Fibroblast of skin of right quadriceps (primary cell): ENCODE measurements at places on chromosomes 2 and 18.
A peak's percentile ranks its signal among the peaks of the same experiment; 100 is the strongest.

DNA sequence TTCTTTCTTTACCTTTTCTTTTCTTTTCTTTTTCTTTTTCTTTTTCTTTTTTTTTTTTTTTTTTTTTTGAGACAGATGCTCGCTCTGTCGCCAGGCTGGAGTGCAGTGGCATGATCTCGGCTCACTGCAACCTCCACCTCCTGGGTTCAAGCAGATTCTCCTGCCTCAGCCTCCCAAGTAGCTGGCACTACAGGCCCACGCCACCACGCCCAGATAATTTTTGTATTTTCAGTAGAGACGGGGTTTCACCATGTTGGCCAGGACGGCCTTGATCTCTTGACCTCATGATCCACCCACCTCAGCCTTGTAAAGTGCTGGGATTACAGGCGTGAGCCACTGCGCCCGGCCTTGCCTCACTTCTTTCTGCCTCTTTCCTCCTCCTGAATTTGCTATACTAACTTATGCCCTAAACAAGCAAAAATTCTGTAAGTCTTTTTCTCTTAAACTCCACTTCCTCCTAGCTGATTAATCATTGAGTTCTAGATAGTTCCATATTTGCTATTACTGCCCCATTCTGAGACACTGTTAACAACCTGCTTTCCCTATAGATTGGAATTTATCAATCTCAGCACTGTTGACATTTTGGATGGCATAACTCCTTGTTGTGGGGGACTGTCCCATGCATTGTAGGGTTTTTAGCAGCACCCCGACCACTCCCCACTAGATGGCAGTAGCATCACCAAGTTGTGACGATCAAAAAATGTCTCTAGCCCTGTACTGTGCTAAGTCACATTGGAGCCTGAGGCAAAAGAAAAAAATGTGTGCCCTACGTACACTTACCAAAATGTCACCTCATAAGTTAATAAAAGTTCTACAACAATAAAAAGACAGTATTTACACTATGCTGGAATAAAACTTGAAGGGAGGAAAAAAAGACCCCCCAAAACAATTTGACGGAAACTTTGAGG lies 16.4 kb upstream of the THADA start:
- DNase-seq, result peak; percentile 65

DNA sequence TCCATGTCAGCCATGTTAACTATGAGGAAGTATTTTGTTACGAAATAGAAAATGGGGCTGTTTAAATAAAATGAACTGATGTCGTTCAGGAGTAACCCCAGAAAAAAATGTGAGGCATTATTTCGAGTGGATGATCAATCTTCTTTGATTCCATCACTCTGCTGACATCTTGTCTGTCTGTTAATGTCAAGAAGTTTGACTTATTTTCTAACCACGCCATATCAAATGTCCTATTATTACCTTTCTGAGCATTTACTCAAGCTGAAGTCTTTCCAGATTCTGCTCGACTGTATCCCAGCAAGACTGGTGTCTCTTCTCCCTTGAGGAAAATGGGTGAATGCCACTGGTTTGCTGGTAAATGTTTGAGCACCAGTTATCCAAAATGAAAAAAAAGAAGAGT lies 672.9 kb upstream of the SOX11 start:
- DNase-seq, result no peak

DNA sequence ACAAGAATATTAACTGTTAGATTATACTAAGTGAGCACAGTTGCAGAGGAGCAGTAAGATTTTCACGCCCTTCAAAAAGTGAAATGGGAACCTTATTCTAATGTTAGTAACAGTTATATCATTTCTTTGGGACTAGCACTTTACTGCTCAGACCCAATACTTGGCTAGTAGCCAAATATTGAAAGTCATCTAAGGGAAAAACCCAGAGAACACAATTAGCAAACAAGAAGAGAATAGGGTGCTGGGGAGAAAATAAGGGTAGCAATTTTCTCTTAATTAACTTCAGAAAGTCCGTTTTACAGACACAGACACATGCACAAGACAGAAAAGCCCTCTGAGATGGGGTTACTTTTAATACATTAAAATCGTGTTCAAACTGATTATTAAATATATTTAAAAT lies 71.8 kb downstream of the ID2 start:
- no peak for DNase-seq

- peak; percentile 92 for DNase-seq
These were observed 266.8 kb downstream of the ALPK2 start for GRCh38 chr18:58362027-58362575.

GRCh38 chr2:241844066-241844728 lies 14.5 kb downstream of the PDCD1 start:
- DNase-seq, result peak; percentile 48

GRCh38 chr2:88554189-88554588 lies 73.1 kb downstream of the EIF2AK3 start:
- no peak for DNase-seq

DNA sequence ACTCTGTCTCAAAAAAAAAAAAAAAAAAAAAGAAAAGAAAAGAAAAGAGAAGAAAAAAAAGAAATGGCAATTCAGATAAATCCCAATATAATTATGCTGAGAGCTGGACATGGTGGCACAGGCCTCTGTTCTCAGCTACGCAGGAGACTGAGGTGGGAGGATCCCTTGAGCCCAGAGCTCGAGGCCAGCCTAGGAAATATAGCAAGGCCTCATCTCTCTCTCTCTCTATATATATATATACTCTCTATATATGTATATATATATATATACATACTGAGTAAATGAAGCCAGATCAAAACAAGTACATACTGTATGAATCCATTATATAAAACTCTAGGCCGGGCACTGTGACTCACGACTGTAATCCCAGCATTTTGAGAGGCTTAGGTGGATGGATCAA lies 30.6 kb upstream of the MYCN start:
- no peak for DNase-seq

- DNase-seq, result no peak
These were observed 155.3 kb downstream of the BABAM2 start for GRCh38 chr2:28045676-28046351.

GRCh38 chr2:146130290-146130689 lies 1610.4 kb upstream of the ZEB2 start:
- no peak for DNase-seq

DNA sequence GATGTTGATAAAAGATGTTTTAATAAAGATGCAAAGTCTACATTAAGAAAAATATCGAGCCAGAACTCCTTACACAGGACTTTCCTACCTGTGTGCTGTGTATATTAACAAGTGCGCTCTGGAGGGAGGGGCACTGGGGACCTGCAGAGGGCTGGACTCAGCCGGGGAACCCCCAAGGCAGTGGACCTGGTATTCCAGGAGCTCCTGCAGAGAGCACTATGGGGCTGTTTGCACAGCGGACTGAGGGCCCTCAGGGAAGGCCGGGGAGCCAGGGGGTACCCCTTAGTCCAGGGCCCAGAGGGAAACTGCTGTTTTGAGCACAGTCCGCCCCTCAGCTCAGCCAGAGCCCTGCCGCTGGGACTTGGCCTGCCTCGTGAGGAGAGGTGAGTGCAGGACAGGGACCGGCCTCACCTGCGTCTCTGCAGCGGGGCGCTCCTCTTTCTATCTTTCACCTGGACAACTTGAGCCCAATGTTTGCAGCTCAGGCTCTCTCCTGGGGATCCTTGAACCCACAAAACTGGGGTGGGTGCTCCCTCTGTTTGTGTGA lies 168.4 kb downstream of the ARL4C start:
- DNase-seq, result no peak

- DNase-seq, result no peak
These were observed 10.5 kb upstream of the BBS5 start for GRCh38 chr2:169468841-169469240.

DNA sequence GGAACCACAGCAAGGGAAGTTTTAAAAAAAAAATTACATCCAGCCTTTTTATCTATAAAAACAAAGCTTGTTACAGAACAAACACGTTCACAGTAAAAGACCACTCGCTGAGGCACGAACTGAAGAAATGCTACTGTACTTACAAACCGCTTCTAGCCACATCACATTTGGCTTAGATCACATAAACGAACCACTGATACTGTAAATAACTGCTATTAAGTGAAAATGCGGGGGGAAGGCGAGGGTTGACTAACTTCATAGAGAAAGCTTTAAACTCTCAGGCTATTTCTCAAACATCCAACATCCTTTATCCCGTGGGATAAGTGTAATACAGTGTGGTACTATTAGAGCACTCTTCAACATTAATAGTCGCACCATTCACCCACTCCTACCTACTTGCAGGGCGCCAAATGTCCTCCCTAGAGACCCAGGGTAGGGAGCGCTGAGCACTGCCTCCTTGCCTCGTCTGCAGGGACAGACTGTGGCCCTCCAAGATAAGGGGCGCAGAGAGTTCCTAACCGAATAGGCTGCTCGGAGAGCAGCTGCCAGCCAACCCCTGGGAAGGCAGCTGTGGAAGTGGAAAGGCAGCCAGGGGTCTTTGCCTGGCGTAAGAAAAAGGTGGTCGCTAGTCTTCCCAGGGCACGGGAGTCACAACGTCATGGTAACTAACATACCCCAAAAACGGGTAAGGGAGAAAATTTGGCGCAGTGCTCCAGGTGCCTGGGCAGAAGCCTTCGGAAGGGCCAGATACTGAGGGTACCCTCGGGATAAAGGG lies 854 bp downstream of the GPR155 start:
- DNase-seq, result peak; percentile 11

DNA sequence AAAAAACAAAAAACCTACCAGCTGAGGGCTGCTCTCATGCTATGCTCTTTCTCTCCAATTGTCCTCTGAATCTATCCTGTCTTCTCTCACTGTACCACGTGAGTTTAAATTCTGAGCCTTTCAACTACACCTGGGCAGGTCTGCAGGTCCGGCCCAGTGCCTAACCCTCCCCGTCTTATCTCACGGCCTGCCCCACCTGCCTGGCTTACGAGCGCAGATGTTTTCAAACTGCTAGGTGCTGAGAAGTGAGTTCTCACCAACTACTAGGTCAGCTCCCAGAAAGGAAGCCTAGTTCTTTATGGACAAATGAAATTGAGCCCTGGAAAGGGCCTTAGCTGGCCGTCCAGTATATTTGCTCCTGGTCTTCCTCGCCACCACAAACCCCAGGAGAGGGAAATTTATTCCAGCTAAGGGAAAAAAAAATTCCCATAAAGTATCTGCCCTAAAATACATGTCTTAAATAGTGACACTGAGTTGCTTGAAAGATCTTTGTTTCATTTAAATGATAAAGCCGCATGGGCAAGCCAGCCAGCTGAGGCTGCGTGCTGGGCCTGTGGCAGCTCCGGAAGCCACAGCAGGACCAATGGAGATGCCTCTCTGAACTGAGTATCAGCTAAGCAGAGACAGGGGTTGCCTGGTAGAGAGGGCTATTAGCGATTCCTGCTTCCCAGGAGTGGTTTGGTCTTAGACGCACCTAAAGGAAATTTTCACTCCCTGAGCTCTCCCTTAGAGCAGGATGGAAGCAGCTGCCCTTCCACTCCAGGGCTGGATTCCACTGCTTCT lies 92.5 kb upstream of the NCK2 start:
- no peak for DNase-seq

DNA sequence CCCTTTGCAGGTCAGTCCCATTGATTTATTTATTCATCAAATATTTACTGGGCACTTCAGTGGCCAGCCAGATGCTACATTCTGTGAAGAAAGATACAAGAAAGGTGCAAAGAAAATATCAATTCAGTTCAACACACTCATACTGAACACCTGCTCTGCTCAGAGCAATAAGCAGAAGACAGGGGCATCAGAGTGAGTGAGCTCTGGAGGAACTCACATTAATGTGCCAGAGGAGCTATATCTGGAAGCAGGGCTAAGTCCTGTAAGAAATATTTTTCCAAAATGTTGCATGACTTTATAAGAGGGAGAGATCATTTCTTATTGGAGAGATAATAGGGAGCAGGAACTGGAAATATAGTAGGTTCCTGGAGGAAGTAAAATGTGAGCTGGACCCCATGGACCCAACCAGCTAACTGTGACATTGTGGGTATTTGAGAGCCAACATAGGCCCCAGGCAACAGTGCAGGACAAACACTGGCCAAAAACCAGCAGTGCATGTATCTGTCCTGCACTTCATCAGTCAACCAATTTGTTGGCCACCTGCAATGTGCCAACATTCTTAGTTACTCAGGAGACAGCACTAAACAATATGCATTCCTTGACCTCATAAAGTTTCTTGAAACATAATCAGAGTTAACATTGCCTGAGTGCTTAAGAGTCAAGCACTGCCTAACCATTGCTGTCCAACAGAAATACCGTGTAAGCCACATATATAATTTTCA lies 102.7 kb upstream of the PTPRM start:
- no peak for DNase-seq

DNA sequence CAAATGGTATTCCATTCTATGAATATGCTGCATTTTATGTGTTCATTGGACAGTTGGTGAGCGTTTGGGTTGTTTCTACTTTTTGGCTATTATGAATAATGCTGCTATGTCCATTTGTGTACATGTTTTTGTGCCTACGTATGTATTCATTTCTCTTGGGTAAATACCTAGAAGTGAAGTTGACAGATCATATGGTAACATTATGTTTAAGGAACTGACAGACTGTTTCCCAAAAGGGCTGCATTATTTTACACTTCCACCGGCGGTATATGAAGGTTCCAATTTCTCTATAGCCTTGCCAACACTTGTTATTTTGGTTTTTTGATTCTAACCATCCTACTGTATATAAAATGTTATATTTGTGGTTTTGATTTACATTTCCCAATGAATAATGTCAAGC lies 703.9 kb upstream of the CDH2 start:
- no peak for DNase-seq

DNA sequence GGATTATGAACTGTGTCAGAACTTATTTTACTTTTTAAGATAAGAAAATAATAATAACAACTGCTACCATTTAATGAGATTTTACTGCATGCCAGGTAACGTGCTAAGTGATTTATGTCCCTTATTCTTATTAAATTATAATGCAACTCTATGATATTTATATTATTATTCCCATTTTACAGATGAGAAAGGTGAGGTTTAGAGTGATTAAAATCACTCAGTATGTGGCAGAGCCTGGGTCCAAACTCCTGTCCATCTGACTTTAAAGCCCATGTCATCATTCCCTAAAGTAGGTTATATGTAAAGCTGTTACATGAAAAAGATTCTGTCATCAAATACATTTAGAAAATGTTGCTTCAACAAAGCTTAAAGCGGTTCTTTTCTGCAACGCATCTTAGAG lies 288.8 kb upstream of the SESTD1 start:
- DNase-seq, result no peak

DNA sequence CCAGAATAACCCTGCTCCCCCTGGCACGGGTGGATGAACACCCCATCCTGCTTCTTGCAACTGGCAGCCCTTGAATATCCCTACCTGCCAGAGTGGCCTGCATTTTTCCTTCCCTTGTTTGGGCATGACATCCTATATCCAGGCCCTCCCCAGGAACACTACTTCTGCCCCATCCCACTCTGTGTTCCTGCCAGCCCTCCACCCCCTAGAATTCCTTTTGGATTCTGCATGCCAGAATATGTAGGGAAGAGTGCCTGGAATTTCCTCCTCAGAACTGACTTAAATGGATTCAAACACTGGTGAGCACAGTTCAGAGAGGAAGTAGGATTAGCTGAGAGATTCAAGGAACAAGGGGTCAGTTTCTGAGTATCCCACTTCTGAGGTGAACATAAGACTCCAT lies 123.5 kb upstream of the PELI1 start:
- peak; percentile 81 for DNase-seq
